Suppressor macrophage treated with lipopolysaccharide for 1 hour (primary cell): ENCODE measurements at places on chromosomes 4 and X.
A peak's percentile ranks its signal among the peaks of the same experiment; 100 is the strongest.

GRCh38 chr4:95215991-95216605 is 332.7 kb downstream of the UNC5C start:
- peak; percentile 95 for DNase-seq

- DNase-seq: no peak
Measured at GRCh38 chr4:5683566-5683965, 24.8 kb downstream of the EVC2 start.

DNA sequence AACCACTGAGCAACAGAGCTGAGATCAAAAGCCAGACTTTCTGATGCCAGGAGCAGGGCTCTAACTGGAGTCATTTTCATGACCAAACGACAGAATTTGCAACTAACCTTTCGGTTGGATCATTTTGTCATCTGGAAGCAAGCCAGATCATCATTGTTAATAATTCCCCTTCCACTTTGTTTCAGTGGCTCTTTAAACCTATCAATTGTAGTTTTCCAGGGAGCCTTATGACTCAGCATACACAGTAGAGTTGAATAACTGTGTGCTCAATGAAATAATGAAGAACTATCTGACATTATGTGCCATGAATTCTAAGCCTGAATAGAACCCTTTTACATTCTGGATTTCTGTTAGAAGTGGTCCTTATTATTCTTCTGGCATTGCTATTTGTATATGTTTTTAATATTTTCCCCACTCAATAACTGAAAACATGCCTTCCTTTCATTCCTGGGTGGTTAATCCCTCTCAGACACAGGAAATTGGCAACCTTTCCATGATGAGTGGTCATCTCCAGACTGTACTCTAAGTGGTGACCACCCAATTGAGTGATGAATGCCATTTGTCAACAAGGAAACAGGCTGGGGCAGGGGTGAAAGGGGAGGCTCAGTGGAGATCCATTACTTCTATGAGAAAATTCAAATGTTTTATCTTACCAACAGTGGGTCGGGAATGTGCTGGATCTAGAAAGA is 431.8 kb downstream of the BCOR start:
- no peak for DNase-seq

- peak; percentile 73 for DNase-seq
Measured at GRCh38 chr4:183563874-183564273, 59.0 kb downstream of the ING2 start.

- no peak for DNase-seq
Measured at GRCh38 chrX:38799995-38800580, 1.2 kb upstream of the MID1IP1 start.

DNA sequence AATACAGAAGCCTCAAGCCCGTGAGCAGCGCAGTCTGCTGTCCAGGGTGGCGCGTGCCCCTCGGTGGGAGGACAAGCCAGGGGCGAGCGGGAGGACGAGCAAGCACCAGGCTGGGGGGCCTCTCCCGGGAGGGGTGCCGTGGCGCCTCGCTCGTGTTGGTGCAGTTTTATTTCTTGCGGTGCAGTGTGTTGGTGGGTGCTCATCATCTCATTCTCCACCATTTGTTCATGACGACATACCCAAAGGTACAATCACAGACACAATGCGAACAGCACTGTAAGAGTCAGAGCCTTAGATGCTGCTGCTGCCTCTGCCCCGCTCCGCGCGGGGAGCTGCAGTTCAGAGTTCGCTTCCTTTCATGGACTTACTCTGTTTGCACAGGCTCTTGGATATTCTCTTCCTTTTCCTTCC is 30.3 kb downstream of the RGS12 start:
- DNase-seq: no peak

DNA sequence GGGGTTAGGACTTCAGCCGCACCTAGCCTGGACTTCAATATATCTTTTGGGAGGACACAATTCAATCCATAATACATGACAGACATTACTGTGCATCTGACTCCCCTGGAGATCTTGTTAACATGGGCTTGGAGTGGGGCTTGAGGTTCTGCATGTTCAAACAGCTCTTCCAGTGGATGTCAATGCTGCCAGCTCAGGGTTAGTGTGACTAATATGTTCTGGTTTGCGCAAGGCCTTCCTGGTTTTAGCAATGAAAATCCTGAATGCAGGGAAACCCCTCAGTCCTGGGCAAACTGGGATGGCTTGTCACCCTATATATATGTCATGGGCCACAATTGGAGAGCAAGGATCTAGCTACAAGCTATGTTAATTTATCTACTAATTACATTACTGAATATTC is 2.7 kb upstream of the TSPAN7 start:
- DNase-seq: peak; percentile 57

- DNase-seq: no peak
Measured at GRCh38 chr4:183596067-183596757, 62.8 kb downstream of the RWDD4 start.

DNA sequence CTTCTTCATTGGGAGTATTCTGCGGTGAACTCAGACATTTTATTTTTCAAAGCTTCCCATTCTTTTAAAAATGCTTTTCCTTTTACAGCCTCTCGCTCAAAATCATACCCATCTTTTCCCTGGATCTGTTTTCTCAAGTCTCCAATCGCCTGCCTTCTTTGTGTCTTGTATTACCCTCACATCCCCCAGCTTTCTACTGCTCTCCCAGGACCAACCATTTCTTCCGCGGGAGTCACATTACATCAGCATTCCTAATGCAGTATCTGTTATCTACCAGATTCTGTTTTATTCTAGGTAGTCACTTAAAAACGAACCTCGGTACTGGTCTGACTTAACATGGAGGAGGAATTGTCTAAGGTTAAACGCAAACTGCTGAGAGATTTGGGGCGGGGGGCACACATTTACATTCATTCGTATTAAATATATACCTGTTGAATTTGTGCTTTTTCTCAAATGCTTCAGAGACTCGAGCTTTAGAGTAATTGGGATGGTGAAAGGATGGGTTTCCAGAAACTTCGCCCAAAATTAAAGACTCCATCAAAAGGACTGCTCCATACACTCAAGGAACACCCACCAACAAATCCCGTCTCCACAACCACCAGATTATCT is 493 bp upstream of the UCHL1 start:
- DNase-seq: no peak

GRCh38 chr4:23134331-23134730 is 441.6 kb downstream of the GBA3 start:
- no peak for DNase-seq

GRCh38 chr4:47215759-47216158 is 184.4 kb downstream of the GABRB1 start:
- DNase-seq: no peak
